T-helper 17 cell (primary cell): ENCODE measurements at places on chromosomes 16 and 17.

- peaks cover 6% of the 10 kb centered on the region for H3K27me3 ChIP-seq
- DNase-seq, result no peak
- no peaks in the 10 kb centered on the region for H3K36me3 ChIP-seq
- no peak overlapping the region for H3K27ac ChIP-seq
- H3K4me1 ChIP-seq, result peaks cover 8% of the 10 kb centered on the region
These were observed 24.6 kb upstream of the RPH3AL start for GRCh38 chr17:376936-377863.

DNA sequence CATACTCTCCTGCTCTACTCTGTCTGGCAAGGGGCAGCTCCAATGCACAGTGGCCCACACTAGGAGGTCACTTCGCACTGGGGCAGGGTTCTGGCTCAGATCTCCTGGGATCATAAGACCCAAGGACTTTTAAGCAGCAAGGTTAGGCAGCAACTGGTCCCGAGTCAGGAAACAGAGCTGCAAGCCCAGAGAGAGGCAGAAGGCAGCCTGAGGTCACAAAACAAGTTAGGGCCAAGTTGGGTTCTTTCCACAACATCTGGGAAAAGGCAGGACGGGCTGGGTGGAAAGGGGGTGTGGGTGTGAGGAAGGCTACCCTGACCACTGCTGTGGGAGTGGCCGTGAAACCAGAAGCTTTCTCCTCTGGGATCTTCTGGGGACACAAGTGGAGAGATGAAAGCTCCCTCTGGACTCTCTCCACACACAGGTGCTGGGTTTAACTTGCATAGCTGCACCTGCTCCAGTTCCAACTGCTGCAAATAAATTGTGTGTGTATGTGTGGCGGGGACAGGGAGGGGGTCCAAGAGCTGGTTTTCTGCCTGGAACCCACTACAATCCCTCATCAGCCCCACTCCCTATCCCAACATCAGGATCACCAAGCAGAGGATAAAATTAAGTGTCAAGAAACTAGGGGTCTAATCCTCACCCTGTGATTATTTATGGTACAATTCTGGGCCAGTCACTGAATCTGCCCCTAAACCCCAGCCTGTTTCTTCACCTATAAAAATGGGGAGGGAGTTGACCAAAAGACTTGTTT is 8.0 kb upstream of the TSPOAP1 start:
- no peak for DNase-seq
- H3K4me3 ChIP-seq, result peak overlapping the region; percentile 100
- H3K27me3 ChIP-seq, result no peaks in the 10 kb centered on the region
- peaks cover 76% of the 10 kb centered on the region for H3K4me1 ChIP-seq
- H3K36me3 ChIP-seq, result peaks cover 10% of the 10 kb centered on the region

- DNase-seq, result no peak
- H3K4me1 ChIP-seq, result peaks cover 18% of the 10 kb centered on the region
- no peaks in the 10 kb centered on the region for H3K36me3 ChIP-seq
- H3K27ac ChIP-seq, result no peak overlapping the region
- no peak overlapping the region for H3K4me3 ChIP-seq
These were observed 65.0 kb downstream of the PARN start for GRCh38 chr16:14564861-14565687.

- H3K27me3 ChIP-seq, result no peaks in the 10 kb centered on the region
- H3K27ac ChIP-seq, result no peak overlapping the region
- peaks cover 7% of the 10 kb centered on the region for H3K4me1 ChIP-seq
- DNase-seq, result no peak
- no peaks in the 10 kb centered on the region for H3K36me3 ChIP-seq
- peak overlapping the region; percentile 88 for H3K4me3 ChIP-seq
These were observed 9.0 kb upstream of the MPP2 start for GRCh38 chr17:43916385-43916784.

GRCh38 chr17:73956595-73957465 is 246.6 kb upstream of the RPL38 start:
- H3K27me3 ChIP-seq, result peaks cover 5% of the 10 kb centered on the region
- no peak overlapping the region for H3K4me3 ChIP-seq
- H3K4me1 ChIP-seq, result peaks cover 3% of the 10 kb centered on the region
- no peaks in the 10 kb centered on the region for H3K36me3 ChIP-seq
- no peak overlapping the region for H3K27ac ChIP-seq

GRCh38 chr17:68507576-68507975 is 4.7 kb upstream of the PRKAR1A start:
- no peak for DNase-seq
- peaks cover 3% of the 10 kb centered on the region for H3K36me3 ChIP-seq
- H3K27ac ChIP-seq, result no peak overlapping the region

DNA sequence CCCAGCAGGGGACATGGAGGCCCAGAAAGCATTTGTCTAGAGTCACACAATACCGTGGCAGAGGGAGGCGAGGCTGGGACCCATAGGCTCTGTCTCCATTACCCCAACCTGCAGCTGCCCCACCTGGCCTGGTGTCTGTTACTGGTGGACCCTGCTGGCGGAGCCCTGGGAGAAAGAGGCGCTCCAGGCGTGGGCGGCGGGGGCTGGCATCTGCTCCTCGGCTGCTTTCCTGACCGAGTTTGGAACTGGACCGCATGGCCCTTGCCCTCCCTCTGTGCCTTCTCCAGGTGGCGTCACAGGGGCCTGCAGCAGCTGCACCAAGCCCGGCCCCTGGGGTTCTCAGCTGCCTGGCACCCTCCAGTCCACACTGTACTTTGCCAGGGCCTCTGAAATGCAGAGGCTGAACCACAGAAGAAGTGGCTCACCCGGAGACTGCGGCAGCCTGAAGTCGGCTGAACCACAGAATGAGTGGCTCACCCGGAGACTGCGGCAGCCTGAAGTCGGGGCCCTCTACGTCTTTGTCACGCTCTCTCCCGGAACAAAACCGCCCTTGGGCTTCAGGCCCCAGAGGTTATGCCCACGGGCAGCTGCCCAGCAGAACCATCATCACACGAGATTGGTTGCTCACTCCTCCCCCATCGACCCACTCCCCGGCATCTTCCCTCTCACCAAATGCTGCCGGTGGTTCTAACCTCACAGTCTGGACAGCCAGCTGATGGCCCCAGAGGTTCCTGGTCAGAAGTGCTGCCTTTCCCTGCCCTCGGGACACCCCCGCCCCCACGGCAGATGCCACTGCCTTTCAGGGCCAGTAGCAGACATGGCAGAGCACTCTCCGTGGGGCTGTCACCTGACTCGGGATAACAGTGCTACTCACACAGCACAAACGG is 20.2 kb downstream of the CBFA2T3 start:
- peaks cover 4% of the 10 kb centered on the region for H3K36me3 ChIP-seq
- peak overlapping the region; percentile 21 for H3K4me3 ChIP-seq
- peak overlapping the region; percentile 79 for H3K27ac ChIP-seq
- peaks cover 11% of the 10 kb centered on the region for H3K4me1 ChIP-seq
- no peak for DNase-seq

- no peaks in the 10 kb centered on the region for H3K36me3 ChIP-seq
- peaks cover 10% of the 10 kb centered on the region for H3K4me1 ChIP-seq
- DNase-seq, result no peak
- no peak overlapping the region for H3K4me3 ChIP-seq
- H3K27me3 ChIP-seq, result no peaks in the 10 kb centered on the region
These were observed 103.3 kb downstream of the SLC39A11 start for GRCh38 chr17:72989074-72989610.

DNA sequence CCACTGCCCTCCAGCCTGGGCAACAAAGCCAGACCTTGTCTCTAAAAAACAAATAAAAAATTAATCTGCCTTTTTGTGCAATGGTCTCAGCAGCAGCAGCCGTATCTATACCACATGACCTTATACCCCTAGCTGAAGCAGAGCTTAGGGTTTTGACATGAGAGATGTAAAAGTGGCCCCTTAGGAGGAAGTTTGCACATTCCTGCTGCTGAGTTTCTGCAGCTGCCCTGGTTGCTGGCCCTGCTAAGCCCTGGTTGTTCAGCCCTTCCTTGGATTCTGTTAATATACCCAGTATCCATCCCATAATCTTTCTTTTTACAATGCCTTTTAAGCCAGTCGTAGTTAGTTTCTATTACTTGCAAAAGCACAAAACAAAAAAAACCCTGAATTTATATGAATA is 33.0 kb upstream of the PRKCB start:
- H3K4me3 ChIP-seq, result no peak overlapping the region
- DNase-seq, result no peak
- H3K27ac ChIP-seq, result no peak overlapping the region
- no peaks in the 10 kb centered on the region for H3K36me3 ChIP-seq
- peaks cover 15% of the 10 kb centered on the region for H3K4me1 ChIP-seq

DNA sequence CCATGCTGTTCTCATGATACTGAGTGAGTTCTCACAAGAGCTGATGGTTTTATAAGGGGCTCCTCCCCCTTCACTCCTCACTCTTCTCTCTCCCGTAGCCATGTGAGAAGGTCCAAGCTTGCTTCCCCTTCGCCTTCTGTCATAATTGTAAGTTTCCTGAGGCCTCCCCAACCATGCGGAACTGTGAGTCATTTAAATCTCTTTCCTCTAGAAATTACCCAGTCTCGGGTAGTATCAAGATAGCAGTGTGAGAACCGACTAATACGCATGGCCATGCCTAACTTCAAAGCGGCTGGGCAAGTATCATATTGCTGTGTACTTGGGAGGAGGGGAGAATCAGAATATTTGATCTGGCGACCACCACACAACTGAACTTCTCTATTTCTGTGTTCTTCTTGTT is 88.3 kb downstream of the PRKCB start:
- peak overlapping the region; percentile 21 for H3K27ac ChIP-seq
- no peak overlapping the region for H3K4me3 ChIP-seq
- DNase-seq, result no peak
- peaks cover 28% of the 10 kb centered on the region for H3K4me1 ChIP-seq
- no peaks in the 10 kb centered on the region for H3K27me3 ChIP-seq
- H3K36me3 ChIP-seq, result peaks cover 2% of the 10 kb centered on the region

DNA sequence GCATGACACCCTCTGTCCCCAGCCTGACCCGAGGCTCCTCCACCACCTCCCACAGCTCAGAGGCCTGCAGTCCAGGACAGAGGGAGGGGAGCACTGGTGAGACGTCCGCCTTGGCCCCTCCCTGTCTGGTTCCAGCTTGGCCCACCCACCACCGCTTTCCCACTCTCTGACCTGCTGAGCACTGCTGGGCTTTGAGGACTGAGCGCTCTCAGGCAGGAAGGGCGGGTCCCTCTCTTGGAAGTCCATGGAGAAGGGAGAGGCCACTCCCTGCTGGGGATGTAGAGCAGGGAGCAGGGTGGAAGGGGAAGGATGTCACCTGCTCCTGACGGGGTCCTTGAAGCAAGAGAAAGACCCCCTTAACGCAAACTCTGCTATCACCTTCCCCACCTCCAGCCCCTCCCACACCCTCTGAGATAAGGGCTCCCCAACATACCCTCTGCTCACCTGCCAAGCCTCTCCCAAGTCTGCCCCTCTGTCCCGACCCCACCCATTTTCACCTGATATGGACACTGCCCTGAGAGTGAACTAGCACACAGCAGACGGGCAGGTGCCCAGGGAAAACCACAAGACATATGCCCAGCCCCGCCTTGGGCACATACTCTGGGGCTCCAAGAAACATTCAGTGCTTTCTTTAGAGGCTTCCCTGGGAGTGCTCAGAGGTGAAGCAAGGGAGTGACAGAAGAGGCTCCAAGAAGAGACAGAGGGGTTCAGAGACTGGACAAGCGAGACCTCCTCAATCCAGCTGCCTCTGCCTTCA is 1.4 kb downstream of the OSBPL7 start:
- H3K4me1 ChIP-seq, result peaks cover 20% of the 10 kb centered on the region
- DNase-seq, result no peak
- H3K4me3 ChIP-seq, result peak overlapping the region; percentile 97
- no peaks in the 10 kb centered on the region for H3K27me3 ChIP-seq
- peak overlapping the region; percentile 93 for H3K27ac ChIP-seq

GRCh38 chr16:19095654-19096053 is 18.1 kb upstream of the ITPRIPL2 start:
- no peaks in the 10 kb centered on the region for H3K36me3 ChIP-seq
- no peak overlapping the region for H3K27ac ChIP-seq
- no peak overlapping the region for H3K4me3 ChIP-seq
- peaks cover 3% of the 10 kb centered on the region for H3K4me1 ChIP-seq
- peaks cover 5% of the 10 kb centered on the region for H3K27me3 ChIP-seq

DNA sequence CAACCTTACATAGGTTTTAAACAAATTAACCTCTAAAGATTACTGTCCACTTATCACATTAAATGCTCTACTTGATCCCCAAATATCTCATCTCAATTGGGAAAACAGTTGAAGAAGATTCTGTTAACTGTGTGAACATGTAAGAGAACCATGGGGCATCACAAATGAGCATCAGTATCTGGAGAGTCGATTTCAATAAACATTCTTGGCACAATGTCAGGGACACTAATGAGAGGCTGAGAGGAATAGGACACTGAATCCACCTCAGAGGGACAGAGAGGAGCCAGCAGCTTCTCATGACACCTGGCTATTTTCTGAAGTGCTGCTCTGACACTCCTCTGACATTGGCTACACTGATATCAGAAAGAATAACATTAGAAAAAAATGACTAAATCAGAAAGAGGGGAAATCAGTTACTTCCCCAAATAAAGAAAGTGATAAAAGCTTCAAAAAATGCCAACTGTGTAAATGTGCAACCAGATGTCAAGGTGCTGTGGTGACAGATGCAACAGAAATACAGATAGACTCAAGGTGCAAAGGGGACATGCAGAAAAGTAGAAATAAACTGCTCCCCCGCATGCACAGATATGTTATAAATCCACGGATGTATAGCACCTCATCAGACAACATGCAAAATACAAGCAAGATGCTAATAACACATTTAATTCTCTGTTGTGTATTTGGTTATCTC is 67.4 kb downstream of the SNX11 start:
- H3K36me3 ChIP-seq, result peaks cover 13% of the 10 kb centered on the region
- no peak for DNase-seq
- H3K27ac ChIP-seq, result no peak overlapping the region
- H3K4me1 ChIP-seq, result peaks cover 34% of the 10 kb centered on the region
